ENCODE measurements at places on chromosomes 12 and 14.
A peak's percentile ranks its signal among the peaks of the same experiment; 100 is the strongest.

GRCh38 chr12:5909560-5909959 is 35.5 kb downstream of the ANO2 start:
- DNase-seq, result no peak

- no peak for DNase-seq
Measured at GRCh38 chr12:119406811-119407210, 72.3 kb downstream of the CCDC60 start.

- DNase-seq, result no peak
Measured at GRCh38 chr12:29053567-29053966, 95.5 kb upstream of the FAR2 start.

GRCh38 chr12:131500564-131500963 is 210.3 kb upstream of the SFSWAP start:
- no peak for DNase-seq

DNA sequence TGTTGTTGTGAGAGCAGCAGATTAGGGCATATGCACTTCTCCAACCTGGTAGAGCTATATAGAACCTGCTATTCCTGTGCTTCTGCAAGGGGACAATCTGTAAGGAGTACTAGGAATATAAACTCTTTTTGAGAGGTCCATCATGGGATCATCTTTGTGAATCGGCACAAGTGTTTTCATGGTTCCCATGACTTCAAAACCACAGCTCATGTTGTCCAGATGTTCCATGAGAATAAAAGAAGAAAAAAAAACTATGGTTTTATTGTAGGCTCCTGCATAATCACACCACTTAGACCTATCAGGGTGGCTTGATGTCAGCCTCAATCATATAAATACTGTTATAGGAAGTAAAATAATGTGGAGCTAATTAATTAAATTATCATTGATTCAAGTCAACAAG is 311.4 kb upstream of the ATP2B1 start:
- no peak for DNase-seq

DNA sequence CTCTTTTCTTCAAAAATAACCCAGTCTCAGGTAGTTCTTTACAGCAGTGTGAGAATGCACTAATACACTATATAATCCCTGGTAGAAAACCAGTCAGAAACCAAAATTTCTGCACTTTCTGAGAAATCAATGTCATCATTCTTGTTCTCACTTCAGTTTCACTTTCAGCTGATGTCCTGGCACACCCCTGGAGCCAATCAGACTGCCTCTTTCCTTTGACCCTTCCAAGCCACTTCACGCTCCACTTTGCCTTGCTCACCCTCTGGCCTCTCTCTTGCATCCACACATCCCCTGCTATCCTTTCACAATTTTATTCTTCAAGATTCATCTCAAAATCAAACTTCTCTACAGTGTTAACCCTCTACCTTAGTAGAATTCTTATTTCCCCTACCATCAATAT is 181.1 kb downstream of the ASCL1 start:
- no peak for DNase-seq

DNA sequence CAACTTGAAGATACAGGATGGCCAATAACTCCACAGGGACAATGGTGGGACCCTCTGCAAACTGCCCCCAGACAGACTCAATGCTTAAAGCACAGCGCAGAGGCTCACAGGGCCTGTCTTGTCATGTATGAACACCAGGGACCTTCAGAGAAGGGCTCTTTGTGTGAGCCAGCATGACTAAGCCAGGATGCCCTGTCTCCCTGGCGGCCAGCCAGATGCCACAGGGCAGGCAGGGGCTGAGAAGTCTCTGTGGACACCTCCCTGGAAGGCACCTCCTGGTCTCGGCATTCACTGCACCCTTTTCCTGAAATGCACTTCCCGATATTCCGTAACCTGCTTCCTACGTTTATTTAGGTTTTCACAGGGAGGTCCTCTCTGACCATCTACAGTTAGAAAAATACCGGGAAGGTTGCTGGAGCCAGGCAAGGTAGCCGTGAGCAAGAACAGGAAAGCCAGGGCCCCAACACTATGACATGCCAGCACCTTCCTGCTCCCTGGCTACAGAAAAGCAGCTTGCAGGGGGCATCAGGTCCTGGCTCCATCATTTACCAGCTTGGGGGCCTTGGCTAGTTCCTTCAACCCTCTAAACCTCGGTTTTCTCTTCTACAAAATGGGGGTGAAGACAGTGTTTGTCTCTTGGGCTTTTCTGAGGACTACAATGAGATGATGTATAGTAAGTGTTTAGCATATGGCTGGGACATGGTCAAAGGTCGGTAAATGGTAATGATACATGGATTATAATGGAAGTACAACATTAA is 65.0 kb downstream of the PITPNM2 start:
- DNase-seq, result no peak

GRCh38 chr12:114678718-114679117 is 5.3 kb downstream of the TBX3 start:
- DNase-seq, result no peak

DNA sequence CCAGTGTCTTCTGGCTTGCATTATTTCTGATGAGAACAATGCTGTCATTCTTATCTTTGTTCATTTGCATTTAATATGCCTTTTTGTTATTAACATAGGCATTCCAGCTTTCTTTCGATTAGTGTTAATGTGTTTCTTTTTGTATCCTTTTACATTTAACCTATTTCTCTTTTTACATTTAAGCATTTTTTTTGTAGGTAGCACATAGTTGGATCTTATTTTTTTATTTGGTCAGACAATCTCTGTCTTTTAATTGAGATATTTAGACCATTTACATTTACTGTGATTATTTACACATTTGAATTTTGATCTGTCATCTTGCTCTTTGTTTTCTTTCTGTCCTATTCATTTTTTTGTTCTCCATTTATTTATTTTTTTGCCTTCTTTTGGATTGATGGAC is 14.5 kb upstream of the KIF26A start:
- DNase-seq, result no peak

- no peak for DNase-seq
Measured at GRCh38 chr12:100141666-100141997, 1.0 kb downstream of the BLTP3B start.

- DNase-seq, result no peak
Measured at GRCh38 chr14:24607081-24607480, 2.4 kb downstream of the GZMH start.

- no peak for DNase-seq
Measured at GRCh38 chr12:57838594-57839302, 7.8 kb downstream of the CTDSP2 start.

- DNase-seq, result no peak
Measured at GRCh38 chr14:101591582-101591981, 30.3 kb downstream of the DIO3 start.

DNA sequence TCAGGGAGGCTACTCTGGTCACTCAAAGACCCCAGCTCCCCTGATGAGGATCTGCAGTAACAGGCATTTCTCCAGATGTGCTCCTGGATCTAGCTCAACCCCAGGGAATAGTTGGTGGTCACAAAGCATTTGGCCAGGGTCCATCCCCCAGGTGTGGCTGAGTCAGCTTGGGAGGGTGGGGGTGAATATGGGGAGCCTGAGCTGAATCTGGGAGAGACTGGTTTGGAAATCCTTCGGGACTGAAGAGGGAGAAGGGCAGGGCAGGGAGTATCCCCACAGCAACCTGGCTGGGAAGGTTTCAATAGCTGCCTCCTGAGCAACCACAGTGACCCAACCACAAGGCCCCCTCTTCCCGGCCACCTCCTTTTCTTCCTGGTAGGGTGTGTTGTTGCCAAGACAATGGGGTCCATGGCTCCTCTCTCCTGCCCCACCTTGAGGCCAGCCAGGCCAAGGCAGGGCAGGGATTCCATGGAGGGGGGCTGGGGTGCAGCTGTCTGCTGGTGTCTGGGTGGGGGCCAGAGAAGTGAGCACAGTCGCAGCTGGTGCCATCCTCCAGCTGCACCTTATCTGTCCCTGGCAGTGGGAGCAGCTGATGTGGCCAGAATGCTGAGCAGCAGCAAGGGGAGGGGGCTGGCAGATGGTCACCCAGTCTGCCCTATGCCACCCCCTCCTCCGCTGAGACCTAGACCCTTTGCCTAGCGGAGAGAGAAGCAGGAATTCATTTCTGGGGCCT is 5.5 kb downstream of the ASIC1 start:
- DNase-seq, result no peak

DNA sequence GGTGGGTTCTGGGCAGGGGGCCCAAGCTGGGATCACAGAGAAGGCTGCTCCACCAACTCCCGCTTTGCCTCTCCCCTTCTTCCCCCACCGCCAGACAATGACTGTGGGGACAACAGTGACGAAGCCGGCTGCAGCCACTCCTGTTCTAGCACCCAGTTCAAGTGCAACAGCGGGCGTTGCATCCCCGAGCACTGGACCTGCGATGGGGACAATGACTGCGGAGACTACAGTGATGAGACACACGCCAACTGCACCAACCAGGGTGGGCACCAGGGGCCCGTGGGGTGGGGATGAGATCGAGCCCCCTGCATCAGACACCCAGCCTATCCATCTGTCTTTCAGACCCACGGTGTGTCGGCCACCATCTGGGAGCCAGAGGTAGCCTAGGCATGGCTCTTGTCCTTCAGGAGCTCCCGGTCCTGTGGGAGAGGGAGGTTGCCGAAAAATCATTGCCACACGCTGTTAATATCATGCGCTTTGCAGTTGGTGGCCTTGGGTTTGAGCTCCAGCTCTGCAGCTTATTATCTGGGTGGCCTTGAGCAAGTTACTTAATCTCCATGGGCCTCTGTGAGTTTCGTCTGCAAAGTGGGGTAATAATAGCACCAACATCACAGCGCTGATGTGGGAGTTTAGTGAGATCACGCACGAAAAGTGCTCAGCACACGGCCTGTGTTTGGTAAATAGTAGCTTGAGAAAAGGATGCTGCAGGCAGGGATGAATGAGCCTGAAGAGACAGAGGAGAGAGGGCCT is 21.8 kb upstream of the LRP1-AS start:
- DNase-seq, result no peak

DNA sequence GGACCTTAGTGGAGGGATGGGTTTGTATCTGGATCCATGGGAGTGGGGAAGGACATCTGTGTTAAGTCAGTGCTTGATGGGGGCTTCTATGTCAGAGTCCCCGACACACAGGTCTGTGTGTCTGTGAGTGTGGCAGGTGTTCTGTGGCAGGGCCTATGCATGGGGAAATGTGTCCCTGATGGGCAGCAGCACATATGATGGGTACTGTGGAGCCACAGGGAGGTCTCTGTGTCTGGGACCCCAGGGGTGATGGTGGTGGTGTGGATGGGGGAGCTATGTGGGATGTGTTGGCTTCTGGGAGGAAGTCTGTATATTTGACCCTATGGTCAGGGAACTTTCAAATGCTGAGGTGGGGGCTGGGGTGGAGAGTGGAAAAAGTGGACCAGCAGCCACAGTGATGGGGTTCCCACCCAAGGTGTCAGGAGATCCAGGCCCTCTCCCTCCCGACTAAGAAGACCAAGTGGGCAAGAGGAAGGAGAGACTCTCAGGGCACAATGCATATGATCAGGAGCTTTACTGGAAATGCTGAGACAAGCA is 16.5 kb downstream of the KRT7 start:
- DNase-seq, result peak; percentile 49

GRCh38 chr14:100683578-100683977 is 43.1 kb upstream of the DLK1 start:
- DNase-seq, result no peak

GRCh38 chr12:111428728-111429175 is 23.0 kb downstream of the SH2B3 start:
- DNase-seq, result peak; percentile 62

DNA sequence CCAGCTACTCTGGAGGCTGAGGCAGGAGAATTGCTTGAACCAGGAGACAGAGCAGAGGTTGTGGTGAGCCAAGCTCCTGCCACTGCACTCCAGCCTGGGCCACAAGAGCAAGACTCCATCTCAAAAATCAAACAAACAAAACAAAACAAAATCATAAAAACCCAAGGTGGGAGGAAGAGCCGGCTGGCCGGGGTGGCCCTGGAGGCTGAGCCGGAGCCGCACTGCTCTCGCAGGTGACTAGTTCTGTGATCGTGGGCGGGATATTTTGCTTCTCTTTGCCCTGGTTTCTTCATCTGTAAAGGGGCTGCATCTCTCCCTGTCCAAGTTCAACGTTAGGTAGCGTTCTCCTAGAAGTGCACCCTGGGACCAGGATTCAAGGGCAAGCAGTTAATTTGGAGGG is 73.4 kb downstream of the KIF26A start:
- DNase-seq, result no peak

GRCh38 chr12:80325167-80325959 is 118.7 kb upstream of the PTPRQ start:
- no peak for DNase-seq

- no peak for DNase-seq
Measured at GRCh38 chr12:64679487-64680001, 69.2 kb downstream of the RASSF3 start.

GRCh38 chr14:72763892-72764291 is 130.0 kb downstream of the DPF3 start:
- DNase-seq, result no peak

DNA sequence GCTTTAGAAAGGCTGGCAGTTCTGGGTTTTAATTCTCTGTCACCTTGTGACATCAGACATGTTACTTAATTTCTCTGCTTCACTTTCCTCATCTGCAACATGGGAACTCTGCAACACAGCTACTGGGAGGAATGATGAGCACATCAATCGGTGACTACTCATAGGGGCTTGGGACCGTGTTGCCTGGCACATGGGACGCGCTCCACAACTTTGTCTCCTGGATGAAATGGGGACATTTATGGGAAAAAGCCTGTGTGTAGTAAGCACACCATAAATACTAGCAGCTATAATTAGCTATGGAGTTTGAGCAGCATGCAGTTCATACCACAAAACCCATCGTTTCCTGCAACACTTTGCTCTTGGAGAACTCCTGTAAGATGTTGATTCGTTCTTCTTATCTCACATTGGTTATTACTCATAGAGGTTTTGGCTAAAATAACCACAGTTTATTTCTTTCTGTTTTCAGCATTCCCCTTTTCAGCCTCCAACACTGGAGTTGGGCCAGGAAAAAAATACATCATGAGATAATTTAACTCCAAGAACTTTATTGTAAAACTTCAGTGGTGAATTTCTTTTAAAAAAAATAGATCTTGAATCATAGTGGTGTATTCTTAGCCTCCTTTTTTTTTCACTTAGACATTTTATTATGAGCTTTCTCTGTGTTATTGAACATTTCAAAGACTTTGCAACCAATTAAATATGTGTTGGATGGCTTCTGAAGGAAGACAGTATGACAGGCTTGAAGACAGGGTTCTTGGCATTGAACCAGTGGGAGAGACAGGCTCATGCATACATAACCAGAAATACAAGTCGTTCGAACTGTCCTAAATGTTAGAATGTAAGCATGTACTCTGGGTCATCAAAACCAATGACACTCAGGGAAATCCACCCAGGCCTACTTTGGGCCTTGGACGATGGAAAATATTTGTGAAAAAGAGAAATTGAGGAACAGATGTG is 72.7 kb downstream of the RIN3 start:
- no peak for DNase-seq

DNA sequence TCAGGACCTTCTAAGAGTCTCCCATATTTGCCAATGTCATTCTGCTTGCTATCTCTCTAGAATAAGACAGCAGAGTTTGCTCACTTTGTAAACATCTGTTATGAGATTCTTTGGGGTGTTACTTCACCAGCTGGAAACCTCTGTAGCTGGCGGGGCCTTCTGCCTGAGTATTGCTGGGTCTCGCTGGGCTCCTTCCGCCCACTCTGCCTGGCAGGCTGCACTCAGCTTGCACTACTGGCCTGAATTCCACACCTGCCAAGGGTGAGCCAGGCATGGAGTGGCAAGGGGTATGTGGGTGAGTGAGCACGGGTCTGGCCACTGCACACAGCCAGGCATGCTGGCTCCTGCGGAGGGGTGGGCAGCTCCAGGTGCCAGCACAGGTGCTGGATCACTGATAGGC is 267.3 kb upstream of the PDE3A start:
- no peak for DNase-seq
